ENCODE measurements at places on chromosomes 7 and 10. TPM values are rescaled to one million over a fixed set of nuclear protein-coding genes. Genes with fewer than 3 reads are reported as not detected.

The GIMAP5 gene
- 11.1 TPM for total RNA-seq

DNA sequence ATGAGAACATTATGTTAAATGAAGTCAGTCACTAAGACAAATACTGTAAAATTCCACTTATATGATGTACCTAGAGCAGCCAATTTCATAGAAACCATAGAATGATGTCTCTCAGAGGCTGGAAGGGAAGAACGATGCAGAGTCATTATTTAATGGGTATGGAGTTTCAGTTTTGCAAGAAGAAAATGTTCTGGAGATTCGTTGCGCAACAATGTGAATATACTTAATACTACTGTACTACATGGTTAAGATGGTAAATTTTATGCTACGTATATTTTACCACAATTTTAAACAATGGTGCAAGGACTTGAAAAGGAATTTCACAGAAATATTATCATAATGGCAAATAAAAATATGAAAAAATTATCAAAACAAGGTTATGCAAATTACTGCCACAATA is 972.6 kb downstream of the KCNMA1 start:
- DNase-seq: no peak

- DNase-seq: no peak
These were observed 57.4 kb downstream of the DGKI start for GRCh38 chr7:137789215-137789882.

- DNase-seq: no peak
These were observed 64.4 kb upstream of the SFMBT2 start for GRCh38 chr10:7475046-7475911.

GRCh38 chr10:62661143-62661542 is 143.4 kb upstream of the ADO start:
- DNase-seq: no peak

- DNase-seq: no peak
These were observed 271.2 kb upstream of the IGFBP3 start for GRCh38 chr7:46192271-46192670.

The GRID2IP gene
- total RNA-seq: 0.73 TPM

The CUZD1 gene
- 0.23 TPM for total RNA-seq

The EGR2 gene
- total RNA-seq: 2.5 TPM

- DNase-seq: no peak
These were observed 80.0 kb downstream of the RBM33 start for GRCh38 chr7:155724327-155725005.

DNA sequence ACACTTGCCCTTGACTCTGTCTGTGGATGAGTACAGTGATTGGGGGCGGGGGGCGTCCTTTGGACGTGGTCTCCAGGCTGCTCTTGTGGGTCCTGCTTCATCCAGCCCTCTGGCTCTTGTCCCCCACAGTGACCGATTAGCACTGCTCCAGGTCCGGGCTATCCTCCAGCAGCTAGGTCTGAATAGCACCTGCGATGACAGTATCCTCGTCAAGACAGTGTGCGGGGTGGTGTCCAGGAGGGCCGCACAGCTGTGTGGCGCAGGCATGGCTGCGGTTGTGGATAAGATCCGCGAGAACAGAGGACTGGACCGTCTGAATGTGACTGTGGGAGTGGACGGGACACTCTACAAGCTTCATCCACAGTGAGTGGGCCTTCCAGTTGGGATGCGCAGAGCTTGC is 18.3 kb downstream of the TACR2 start:
- no peak for DNase-seq

The PNLIPRP1 gene
- not detected for total RNA-seq

The RHOBTB1 gene
- total RNA-seq: 4.9 TPM

- no peak for DNase-seq
These were observed 37.0 kb downstream of the ADAP1 start for GRCh38 chr7:917255-918117.

- DNase-seq: no peak
These were observed 700.5 kb downstream of the GRID1 start for GRCh38 chr10:85666102-85666501.

GRCh38 chr7:125316466-125316865 is 386.8 kb upstream of the POT1 start:
- DNase-seq: no peak

- no peak for DNase-seq
These were observed 965 bp upstream of the AGAP3 start for GRCh38 chr7:151085329-151085690.

The CYP3A7 gene
- total RNA-seq: not detected

The OPALIN gene
- 0.17 TPM for total RNA-seq

GRCh38 chr7:85261336-85261735 is 74.5 kb upstream of the SEMA3D start:
- DNase-seq: no peak

GRCh38 chr7:32381024-32381601 is 109.1 kb downstream of the LSM5 start:
- no peak for DNase-seq

The ATOH7 gene
- not detected for total RNA-seq

GRCh38 chr10:93947524-93947923 is 46.2 kb upstream of the PLCE1 start:
- no peak for DNase-seq

The UTF1 gene
- total RNA-seq: 9.2 TPM

DNA sequence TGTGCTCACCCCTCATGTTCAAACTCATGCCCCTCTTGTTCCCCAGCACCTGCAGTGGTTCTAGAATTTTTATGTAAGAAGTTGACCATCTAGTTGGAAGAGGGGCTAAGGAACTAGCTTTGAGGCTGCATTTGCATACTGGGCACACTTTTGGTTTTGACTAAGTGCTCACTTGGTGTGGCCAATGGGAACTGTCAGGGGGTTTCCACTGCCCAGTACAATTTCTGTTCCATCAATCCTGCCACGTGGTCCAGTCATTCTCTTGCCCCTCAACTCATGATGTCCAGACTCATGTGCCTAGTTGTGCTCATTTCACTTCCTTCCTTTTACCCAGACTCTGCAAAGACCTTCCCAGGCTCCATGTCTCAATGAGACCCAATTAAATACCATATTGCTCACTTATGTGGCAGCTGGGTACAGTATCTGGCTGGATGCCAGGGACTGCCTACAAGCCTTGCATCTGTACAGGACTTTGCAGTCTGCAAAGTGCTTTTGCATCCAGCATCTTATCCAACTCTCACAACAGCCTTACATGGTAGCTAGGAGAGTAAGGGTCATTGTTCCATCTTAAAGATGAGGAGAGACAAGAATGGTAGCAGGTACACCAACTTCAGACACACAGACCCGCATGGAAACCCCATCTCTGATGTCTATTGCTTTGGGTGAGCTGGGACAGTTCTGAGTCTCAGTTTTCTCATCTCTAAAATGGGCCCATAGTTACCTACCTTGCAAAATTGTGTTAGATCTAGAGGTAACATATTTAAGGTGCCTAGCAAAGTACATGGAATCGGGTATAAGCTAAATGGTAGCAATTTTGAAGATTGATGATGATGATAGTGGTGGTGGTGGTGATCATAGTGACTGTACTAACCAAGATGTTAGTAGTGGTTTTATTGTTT is 30.1 kb upstream of the KCNMA1 start:
- no peak for DNase-seq

DNA sequence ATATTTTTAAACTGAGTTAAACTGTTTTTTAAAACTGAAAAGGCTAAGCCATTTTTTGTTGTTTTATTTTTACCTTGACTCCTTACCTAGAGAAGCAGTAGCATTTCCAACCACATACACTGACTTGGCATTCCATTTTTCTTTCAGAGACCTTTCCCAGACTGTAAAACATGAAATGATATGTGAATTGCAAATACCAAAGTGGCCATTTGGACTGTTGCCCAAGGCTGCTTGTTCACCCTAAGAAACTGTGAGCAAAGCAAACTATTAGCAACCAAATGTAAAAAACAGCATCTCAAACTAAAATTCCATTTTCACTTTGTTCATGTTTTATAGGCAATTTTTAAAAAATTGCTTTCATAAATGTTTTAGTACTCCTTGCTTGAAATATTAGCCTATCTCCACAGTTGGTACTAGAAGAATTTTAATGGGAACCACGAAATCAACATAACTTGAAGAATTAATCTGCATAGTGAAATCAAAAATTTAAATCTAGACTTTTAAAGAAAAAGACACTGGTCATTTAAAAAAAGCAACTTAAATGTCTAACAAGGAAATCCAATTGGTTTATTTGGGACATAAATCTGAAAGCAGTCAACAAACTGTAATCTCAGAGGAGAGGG is 10.8 kb downstream of the UROS start:
- DNase-seq: no peak

GRCh38 chr7:108016841-108017775 is 14.1 kb upstream of the LAMB1 start:
- DNase-seq: no peak

GRCh38 chr10:63522277-63522687 is 1.1 kb downstream of the REEP3 start:
- DNase-seq: no peak

GRCh38 chr10:42367532-42368230 is 270.7 kb downstream of the ZNF33B start:
- peak; percentile 78 for DNase-seq

The GRID1 gene
- 1.0 TPM for total RNA-seq

The MICALL2 gene
- total RNA-seq: 31.1 TPM

DNA sequence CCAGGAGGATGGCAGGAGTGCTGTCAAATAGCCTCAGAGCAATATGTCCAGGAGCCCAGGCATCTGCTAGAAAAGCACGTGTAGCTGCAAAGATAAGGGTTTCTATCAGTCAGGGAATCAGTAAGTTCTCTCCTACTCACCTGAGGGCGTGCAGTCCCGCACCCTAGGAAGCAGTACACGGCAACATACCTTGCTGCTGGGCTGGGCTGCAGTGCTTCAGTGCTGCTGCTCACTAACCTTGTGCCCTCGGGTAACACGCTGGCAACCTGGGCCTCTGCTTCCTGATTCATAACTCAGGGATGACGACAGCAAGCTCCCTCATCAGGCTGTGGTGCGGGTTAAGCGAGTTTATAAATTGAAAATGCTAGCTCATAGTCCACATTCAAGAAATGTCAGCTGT is 29.5 kb upstream of the CCNY start:
- peak; percentile 29 for DNase-seq

The WEE2 gene
- total RNA-seq: not detected

Data from prostate gland (tissue), 2 donors.